Adrenal gland (tissue), 19 donors: ENCODE measurements at places on chromosomes 5 and 9. TPM values are rescaled to one million over a fixed set of nuclear protein-coding genes. Genes with fewer than 3 reads are reported as not detected.
A peak's percentile ranks its signal among the peaks of the same experiment; 100 is the strongest.

DNA sequence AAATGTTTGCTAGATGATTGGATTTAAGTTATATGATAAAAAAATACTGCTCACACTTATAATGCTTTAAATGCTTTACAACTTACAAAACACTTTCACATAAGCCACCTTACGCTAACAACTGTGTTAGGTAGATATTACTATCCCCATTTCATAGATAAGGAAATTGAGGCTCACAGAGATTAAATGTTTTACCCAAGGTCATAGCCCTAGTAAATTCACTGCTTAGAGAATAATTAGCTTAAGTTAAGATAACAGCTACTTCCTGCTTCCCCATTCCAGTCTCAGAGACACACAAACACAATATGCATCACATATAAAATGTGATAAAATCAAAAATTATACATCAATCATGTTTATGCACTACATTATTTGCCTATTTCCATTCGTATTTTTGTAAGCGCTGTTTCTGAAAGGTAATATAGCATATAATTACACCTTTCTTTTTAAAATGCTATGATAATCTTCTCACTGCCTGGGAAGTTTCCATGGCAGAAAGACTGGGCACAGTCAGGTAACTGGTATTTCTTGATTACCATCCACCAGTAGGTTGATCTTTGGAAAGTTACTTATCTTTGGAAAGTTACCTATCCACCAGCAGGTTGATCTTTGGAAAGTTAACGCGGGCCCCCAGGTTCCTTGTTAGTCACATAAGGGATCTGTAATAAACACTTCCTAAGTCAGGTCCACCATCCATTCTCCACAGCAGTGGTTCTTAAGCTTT lies 101.1 kb downstream of the NFIB start:
- DNase-seq: no peak

DNA sequence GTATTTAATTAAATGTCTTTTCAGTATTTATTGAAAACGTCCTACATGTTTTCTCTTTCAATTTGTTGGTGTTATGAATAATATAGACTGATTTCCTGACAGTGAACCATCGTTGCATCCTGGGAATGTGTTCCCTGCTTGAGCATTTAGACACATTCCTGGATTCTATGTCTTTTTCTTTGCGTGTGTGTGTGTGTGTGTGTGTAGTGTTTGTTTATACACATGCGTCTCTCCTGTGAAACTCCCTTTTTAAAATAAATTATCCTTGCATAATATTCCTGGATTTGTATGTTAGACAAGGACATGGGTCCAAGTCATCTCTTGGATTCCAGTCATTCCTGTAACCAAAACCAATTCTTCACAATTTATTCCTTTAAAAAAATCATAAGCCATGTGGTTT lies 153.4 kb downstream of the HSPA4 start:
- no peak for DNase-seq

DNA sequence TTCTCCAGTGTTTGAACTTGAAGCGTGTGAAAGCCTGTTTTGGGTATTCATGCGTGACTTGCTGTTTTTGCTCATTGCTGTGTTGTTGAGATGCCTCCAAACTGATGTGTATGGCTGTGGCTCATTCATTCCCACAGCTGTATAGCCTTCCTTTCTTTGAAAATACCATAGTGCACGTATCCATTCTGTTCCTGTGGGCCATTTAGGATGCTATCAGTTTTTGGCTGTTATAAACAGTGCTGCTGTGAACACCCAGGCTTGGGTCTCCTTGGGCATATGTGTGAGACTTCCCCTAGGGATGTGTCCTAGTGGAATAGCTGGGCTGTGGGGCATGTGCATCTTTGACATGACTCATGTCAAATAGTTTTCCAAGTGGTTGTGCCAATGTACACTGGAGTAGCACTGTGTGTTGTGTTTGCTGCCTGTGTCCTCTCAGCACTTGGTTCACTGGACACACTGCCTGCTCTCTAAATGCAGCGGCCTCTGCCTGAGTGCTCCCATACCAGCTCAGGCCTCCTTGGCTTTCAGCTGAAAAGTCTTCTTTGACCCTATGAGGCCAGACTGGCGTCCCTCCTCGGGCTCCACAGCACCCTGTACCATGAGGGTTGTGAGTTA lies 102.6 kb upstream of the TBC1D2 start:
- DNase-seq: no peak

DNA sequence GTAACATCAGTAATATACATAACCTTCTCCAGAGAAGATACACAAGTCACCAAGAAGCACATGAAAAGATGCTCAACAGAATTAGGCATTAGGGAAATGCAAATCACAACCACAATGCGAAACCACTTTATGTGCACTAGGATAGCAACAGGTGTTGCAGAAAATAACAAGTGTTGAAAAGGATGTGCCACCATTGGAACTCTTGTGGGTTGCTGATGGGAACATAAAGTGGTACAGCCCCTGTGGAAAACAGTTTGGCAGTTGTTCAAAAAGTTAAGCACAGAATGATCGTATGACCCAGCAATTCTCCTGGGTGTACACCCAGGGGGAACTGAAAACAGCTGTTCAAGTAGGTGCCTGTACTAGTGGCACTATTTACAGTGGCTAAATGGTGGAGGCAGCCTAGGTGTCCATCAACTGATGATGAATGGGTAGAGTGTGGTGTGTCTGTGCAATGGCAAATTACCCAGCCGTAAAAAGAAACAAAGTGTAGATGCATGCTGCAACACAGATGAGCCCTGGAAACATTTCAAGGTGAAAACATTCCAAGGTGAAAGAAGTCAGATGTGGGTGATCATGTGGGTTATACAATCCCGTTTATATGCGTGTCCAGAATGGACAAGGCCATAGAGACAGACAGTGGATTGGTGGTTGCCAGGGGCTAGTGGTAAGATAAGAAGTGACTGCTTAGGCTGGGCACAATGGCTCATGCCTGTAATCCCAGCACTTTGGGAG lies 27.2 kb downstream of the CCDC69 start:
- DNase-seq: peak; percentile 74

- peak; percentile 90 for DNase-seq
Measured at GRCh38 chr5:172852490-172853354, 18.7 kb downstream of the ERGIC1 start.

DNA sequence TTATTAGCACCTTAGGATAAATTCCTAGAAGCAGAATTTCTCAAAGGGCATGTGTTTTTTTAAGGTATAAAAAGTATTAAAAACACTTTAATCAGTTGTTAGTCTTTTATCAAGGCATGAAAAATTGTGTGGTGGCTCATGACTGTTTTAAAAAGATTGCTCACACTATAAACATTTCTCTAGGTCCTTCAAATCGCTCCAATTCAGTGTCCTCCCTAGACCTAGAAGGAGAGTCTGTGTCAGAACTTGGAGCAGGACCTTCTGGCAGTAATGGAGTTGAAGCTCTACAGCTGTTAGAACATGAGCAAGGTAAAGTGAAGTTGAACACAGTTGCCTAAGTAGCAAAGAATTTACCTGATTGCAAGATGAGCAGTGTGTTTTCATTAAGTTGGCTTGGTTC lies 62.0 kb downstream of the GAPVD1 start:
- DNase-seq: no peak

GRCh38 chr5:84218546-84218945 lies 166.1 kb downstream of the EDIL3 start:
- no peak for DNase-seq

DNA sequence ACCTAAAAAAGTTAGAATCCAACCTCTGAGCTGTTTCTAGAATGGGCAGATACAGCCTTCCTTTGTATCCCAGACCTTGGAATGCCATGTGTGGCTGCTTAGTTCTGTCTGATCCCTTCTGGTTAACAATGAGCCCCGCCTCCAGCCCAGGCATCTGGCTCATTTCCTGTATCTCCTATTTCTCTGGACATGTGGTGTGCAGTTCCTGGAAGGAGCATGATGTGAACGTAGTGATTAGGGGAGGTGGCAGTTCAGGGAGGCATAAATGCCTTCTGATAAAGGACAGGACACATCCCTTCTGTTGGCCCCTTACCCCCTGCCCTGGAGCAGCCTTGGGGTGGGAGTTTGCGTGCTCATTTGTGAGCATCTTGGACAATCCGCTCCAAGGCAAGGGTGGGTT lies 243.0 kb downstream of the ZSWIM6 start:
- DNase-seq: no peak

- DNase-seq: no peak
Measured at GRCh38 chr5:74239261-74239660, 401.3 kb downstream of the ENC1 start.

DNA sequence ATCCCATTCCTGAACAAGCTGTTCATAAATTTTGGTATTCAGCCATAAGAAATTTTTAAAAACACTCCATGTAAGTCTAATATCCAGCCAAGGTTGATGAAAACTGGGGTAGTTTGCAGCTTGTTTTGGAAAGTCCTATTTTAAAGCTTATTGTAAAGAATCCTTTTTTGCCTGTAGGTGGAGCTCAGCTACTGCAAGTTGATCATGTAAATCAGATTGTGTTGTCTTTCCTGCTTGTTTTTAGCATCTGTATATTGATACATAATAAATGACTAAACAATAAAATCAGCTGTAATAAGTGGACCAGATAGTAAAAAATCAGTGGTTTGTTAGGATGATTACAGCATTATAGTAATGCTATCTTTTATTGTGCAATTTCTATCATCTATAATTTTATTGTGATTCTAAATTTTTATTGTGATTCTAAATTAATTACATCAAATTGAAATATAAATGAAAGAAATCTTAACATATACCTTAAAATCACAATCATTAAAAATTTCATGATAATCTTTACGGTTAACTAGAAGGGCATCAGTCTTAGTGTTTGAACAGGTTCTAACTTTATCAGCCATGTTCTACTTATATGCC lies 42.4 kb downstream of the CWC27 start:
- DNase-seq: no peak

DNA sequence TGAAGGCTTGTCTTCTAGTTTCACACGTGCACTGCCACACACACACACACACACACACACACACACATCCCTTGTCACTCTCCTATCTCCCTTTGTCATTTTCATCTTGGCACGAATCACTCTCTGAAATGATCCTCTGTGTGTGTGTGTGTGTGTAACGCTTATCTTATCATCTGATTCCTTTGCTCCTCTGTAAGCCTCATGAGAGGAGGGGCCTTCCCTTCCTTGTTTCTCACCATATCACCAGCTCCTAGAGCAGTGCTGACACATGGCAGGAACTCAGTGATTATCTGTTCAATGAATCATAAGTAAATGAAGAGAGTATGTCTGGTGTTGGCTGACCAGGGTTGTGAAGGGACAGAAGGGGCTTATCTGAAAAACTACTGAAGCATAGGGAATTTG lies 53.3 kb downstream of the PDE4D start:
- DNase-seq: no peak

DNA sequence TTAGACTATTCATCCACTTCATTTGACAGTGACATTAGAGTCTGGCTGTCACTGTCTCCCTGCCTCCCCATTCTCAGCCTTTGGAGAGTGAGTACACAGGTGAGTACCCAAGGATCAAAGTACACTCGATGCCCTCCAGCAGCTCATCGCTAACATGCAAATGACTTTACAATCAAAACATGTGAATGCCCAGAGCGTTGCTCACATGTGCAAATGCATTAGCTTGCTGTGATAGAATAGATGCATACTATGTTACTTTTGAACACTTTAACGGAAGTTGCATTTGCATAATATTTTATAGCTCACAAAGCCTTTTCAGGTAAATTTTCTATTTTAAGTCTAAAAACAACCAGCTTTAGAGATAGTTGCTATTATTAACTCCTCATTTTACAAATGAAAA lies 107.6 kb downstream of the SYK start:
- DNase-seq: no peak

- no peak for DNase-seq
Measured at GRCh38 chr5:98933445-98934072, 4.8 kb upstream of the CHD1 start.

DNA sequence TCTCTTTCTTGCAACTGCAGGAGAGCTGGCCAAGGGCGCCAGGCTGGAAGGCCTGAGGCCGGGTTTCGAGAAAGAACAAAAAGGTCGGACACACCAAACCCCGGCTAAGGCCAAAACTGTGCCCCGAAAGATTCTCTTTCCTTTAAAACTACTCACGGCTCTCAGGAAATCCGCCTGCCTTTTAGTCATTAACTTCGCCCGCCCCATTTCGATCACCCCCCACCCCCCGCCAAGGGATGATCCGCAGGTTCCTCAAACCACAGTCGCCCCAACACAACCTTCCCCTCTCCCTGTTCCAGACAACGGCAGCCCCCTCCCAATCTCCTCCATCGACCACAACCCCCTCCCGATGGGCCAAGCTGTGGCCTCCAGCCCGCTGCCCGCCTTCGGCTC lies 536 bp downstream of the FEM1C start:
- peak; percentile 56 for DNase-seq

The C9orf50 gene
- 0.14 TPM for total RNA-seq

The UBE2D2 gene
- 86.3 TPM for total RNA-seq

The IFNA21 gene
- not detected for total RNA-seq

The PKD2L2 gene
- total RNA-seq: 0.50 TPM

The ZFP37 gene
- total RNA-seq: 0.12 TPM

The IFT74 gene
- 13.3 TPM for total RNA-seq

The OTP gene
- total RNA-seq: not detected

The FXN gene
- total RNA-seq: 25.1 TPM
